ENCODE measurements at places on chromosomes 3 and 15.

GRCh38 chr3:59235634-59236012, 185.8 kb upstream of the CFAP20DC start:
- no peaks in the 10 kb centered on the region for H3K36me3 ChIP-seq
- no peaks in the 10 kb centered on the region for H3K4me1 ChIP-seq
- no peaks in the 10 kb centered on the region for H3K27me3 ChIP-seq
- H3K4me3 ChIP-seq: no peak overlapping the region
- H3K27ac ChIP-seq: no peak overlapping the region

GRCh38 chr3:141228395-141228794, 3.2 kb upstream of the PXYLP1 start:
- peaks cover 18% of the 10 kb centered on the region for H3K4me1 ChIP-seq
- no peak overlapping the region for H3K4me3 ChIP-seq
- no peak overlapping the region for H3K27ac ChIP-seq
- H3K36me3 ChIP-seq: no peaks in the 10 kb centered on the region
- H3K27me3 ChIP-seq: no peaks in the 10 kb centered on the region

- H3K27me3 ChIP-seq: no peaks in the 10 kb centered on the region
- DNase-seq: no peak
- H3K4me1 ChIP-seq: peaks cover 8% of the 10 kb centered on the region
Observed at GRCh38 chr3:24377218-24377993, 117.2 kb downstream of the THRB start.

DNA sequence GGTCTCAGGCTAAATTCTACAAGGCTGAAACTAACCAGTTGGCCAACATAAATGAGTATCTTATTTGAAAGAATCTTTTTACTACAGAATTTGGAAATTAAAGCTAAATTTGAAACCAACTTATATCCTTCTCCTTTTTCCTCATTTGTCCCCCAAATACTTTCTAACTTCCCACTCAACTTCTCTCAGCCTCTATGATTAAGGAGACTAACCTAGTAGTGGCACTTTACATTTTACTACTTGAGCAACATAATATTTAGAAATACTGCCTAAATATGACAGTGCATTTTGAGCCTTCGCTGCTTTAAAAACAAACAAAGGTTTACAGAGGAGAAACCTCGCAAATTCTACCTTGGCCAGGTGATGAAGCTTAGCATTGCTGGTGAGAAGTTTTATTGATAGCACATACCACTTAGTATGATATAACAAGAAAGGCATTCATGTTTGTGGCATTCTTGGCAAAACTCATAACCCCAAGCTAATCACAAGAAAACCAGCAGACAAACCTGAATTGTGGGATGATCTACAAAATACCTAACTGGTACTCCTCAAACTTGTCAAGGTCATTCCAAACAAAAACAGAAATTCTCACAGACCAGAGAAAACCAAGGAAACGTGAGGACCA, 432.1 kb upstream of the CFAP20DC start:
- H3K27me3 ChIP-seq: no peaks in the 10 kb centered on the region
- H3K36me3 ChIP-seq: no peaks in the 10 kb centered on the region
- no peaks in the 10 kb centered on the region for H3K4me1 ChIP-seq
- no peak overlapping the region for H3K27ac ChIP-seq
- no peak for DNase-seq
- no peak overlapping the region for H3K4me3 ChIP-seq

- no peak for DNase-seq
- H3K4me3 ChIP-seq: no peak overlapping the region
- no peaks in the 10 kb centered on the region for H3K27me3 ChIP-seq
- H3K4me1 ChIP-seq: peaks cover 26% of the 10 kb centered on the region
- no peaks in the 10 kb centered on the region for H3K36me3 ChIP-seq
Observed at GRCh38 chr15:96052572-96053030, 277.9 kb upstream of the NR2F2 start.

DNA sequence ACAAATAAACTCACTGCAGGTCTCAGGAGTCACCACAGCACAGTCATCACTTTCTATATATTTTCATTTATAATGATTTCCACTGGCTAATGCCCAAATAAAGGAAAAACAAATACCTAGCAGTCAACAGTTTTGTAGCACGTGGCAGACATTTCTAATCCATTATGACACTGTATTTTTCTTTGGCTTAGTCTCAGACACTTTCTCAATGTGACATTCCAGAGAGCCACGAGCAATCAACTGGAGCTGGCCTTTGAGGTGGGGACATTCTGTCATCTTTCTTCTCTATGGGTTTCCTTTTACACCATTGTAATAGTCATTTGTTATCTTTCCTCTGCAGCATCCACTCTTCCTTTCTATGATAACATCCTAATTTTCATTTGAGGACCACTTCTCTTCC, 119.7 kb downstream of the WNT5A start:
- no peak overlapping the region for H3K4me3 ChIP-seq
- H3K4me1 ChIP-seq: no peaks in the 10 kb centered on the region
- H3K27me3 ChIP-seq: no peaks in the 10 kb centered on the region

All from heart right ventricle (tissue), 16 donors.